ENCODE measurements at places on chromosomes 12 and 14.
A peak's percentile ranks its signal among the peaks of the same experiment; 100 is the strongest.

GRCh38 chr12:121611306-121611705 lies 15.0 kb upstream of the ORAI1 start:
- peak; percentile 82 for DNase-seq

GRCh38 chr12:93153321-93153720 lies 224.2 kb upstream of the EEA1 start:
- DNase-seq: no peak

DNA sequence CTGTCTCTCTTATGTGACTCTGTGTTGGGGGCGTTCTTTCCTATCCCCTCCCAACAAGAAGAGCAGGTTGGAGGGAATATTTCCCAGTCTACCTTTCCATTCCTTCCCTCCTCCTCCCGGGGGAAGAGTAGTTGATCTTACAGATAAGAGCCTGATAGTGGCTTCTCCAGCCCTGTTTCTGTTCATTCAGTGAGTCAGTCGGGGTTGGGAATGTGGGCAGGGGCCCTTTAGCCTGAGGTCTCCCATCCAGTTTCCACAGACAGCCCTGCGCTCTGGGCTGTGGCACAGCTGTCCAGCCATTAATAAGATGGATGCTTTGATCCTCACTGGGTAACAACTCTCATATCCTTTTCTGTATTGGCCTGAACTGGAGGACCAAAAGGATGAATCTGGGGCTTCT lies 18.1 kb upstream of the PPP1R1A start:
- no peak for DNase-seq

DNA sequence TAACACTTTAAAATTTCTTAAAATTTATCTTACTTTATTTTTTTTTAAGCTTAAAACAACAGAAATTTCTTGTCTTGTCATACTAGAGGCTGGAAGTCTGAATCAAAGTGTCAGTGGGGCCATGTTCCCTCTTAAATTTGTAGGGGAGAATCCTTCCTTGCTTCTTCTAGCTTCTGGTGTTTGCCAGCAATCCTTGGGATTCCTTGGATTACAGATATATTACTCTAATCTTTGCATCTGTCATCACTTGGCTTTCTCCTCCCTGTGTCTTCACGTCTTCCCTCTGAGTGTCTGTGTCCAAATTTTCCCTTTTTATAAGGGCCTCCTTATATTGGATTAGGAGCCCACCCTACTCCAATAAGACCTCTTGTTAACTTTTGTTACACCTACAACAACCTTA lies 135.6 kb upstream of the PTPRB start:
- no peak for DNase-seq

DNA sequence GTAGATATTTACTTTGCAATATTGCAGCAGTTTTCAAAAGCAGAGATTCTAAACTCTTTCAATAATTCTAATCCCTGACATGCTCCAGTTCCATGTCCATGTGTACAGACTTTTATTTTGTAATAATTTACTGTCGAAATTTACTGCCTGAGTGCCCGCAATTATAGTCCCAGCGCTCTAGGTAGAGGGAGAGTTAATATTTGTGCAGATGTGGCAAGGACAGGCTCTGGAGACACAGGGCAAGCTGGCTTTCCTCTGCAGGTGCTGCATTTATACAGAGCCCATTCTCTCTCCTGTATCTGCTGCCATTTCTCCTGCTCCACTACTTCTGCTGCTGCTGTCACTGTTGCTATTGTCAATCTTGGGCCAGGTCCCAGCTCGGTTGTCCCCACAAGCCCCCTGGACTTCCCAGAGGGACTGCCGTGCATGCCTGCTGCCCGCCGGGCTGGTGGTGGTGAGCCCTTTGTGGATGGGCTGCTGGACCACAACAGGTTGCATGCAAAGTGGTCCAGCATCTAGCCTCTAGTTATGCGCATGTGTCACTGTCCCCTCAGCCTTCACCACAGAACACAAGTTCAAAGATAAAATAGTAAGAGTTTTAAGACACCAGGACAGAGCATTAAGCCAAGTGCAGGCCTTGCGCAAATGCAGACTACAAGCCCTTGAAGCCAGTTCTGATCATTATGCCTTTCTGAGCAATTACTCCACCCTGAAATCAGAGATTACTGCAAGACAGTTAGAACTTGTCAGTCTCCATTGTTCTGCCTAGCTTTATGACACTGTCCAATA lies 40.8 kb upstream of the CSRP2 start:
- DNase-seq: no peak

GRCh38 chr14:88227693-88228092 lies 95.4 kb downstream of the KCNK10 start:
- DNase-seq: no peak

DNA sequence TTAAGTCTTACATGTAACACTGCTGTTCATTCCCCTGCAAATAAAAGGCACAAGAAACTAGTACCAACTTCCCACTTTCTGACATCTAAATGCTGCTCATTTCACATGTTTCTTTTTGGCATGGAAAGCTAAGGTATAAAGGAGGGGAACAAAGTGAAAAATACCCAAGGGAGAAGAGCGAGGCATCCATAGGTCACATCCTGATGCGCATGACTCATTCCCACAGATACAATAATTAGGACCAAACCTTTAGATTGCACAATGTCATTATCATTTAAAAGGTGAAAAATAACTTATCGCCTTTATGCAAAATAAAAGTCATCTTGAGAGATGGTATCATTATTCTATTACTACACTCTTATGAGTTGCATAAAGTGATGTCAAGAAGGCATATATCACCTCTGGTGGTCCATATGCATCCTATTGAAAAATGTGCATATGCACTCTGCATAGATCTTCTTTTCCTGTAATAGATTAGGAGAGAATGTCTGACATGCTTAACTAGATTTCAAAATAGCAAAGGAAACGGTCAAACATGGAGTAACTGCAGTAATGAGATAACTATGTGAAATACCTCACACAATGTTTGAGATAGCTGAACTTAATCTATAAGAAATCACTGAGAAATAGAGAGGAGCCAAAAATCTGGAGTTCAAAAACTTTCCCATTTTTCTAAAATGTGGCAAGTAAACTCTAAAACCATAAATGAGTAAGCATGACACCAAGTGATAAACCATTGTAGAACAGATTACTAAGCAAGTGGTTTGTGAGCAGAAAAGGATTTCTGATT lies 382.5 kb upstream of the TMTC1 start:
- DNase-seq: no peak

DNA sequence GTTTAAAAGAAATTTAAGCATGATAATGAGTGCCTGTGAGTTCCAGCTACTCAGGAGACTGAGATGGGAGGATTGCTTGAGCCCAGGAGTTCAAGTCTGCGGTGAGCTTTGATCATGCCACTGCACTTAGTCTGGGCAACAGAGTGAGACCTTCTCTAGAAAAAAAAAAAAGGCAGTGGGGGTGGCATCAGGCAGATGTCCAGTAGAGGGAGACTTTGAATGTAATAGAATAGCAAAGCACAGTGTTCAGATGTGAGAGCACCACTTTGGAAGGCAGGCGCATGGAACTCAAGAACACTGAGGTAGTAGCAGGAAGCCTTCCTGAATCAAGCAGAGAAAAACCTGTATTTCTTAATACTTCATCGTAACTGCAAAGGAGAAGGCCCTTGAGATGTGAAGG lies 394.5 kb upstream of the GARIN6 start:
- no peak for DNase-seq

DNA sequence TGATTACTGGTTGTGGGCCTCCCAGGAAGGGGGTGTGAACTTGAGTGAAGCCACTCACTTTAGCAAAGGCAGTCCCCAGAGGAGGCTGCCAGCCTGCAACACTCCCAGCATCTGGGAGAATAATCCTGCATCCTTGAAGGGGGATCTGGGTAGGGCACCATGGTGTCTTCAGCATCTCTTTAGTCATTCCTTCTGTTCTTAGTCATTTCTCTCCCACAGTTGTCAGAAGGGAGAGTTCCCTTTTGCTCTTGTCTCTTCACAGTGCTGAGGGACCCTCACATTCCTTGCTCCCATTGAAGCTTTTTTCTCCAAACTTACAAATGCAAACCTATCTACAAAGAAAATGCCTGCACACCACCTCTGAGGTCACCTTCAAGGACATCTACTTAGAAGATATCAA lies 48.1 kb upstream of the CIT start:
- DNase-seq: no peak

DNA sequence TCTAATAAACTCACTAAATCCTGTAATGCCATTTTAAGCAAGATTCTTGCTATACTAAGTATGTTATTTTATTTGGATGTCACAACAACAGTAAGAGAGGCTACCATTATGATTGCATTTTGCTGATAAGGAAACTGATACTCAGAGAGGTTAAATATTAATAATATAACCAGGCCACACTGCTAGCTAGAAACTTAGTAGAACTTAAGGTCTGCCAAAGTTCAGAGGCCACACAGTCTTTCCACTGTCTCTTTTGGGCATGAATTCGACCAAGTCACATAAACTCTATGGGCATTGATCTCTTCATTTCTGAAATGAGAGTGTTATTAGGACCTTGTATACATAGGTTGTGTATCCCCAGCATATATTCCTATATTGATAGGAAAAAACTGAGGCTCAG lies 147.9 kb downstream of the SYNE2 start:
- DNase-seq: no peak

DNA sequence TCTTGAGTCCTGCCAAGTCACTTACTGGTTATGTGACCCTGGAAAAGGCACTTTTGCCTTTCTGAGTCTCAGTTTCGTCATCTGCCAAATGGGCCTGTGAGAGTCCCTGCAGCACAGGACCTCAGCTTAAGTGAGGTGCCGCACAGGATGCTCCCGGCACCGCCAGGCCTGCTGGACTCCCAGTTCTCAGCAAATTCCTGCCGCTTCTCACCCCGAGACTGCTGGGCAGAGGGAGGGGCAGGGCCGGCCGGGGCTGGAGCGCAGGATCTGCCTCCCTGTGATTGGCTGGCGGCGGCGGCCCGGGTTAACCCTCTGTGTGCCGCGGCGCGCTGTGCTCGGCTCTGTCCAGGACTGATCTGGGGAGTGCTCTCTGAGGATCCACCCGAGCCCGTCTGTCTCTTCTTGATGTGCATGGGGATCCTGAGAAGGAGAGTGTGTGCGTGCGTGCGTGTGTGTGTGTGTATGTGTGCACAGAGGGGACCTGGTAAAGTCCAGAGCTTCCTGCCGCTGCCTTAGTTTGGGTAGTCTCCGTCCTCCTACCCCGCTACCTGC lies 8.6 kb downstream of the SETD1B start:
- peak; percentile 86 for DNase-seq

DNA sequence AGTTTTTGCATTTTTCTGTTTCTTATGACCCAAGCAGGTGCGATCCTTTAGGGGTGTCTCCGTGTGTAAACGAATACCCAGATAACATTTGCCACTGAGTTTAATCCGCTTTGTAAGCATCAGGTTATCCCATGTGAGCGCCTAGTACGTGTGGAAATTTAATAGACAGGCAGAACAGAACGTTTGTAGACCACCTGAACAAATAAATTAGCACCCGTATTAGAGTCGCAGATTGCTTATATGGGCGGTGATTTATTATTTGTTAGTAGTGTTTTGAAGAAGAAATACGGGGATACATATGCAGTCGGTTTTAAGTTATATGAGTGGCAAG lies 325 bp downstream of the C12orf60 start:
- no peak for DNase-seq

DNA sequence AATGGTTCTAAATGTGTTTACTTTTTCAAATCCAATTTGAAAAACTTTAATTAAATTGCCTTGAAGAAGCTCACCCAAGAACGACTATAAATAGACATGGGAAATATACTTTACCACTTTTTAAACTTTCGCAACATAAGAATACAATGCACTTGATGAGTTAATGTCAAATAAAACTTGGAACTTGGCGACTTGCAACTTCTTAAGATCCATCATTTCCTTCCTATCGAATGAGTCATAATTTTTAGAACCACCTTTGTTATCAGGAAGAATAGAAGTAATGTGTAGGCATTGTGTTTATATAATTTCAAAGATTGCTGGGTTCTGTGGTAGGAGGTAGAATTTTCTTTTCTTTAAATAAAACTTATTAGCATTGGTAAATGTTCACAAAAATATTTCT lies 1417.4 kb upstream of the FLRT2 start:
- DNase-seq: no peak

- no peak for DNase-seq
Observed at GRCh38 chr14:76863724-76864407, 37.7 kb downstream of the LRRC74A start.

DNA sequence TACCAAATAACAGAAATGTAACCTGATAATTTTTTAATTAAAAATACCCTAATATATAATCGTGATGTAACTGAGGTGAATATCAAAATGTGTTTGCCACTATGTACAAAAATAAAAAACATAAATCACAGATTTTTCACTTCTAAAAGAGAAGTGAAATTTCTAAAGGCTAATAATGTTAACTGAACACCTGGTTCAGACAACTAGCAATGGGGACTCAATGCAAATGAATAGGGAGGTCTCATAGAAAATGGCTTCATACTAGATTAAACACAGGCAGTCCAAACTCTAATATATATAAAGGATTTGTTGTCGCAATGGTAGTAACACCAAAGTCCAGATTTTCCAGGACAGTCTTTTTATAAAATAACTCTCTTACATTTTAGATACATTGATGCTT lies 365.4 kb upstream of the ATP2B1 start:
- no peak for DNase-seq

DNA sequence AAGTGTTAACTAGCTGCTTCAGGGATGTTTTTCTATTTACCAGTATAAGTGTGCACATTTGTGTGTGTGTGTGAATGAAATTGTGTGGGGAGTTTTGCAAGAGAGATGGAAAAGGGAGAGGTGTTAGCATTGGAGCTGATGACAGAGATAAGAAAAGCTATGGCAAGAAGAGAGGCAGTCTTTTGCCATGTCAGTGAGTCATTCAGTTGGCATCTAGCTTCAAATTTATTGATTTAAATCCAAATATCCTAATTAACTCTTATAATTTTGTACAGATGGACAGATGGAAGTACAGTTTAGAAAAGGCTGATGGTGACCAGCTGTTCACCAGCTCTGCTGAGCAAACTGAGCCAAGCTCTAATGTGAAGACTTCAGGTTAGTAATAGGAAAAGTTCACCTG lies 3.3 kb upstream of the BHLHE41 start:
- DNase-seq: no peak

DNA sequence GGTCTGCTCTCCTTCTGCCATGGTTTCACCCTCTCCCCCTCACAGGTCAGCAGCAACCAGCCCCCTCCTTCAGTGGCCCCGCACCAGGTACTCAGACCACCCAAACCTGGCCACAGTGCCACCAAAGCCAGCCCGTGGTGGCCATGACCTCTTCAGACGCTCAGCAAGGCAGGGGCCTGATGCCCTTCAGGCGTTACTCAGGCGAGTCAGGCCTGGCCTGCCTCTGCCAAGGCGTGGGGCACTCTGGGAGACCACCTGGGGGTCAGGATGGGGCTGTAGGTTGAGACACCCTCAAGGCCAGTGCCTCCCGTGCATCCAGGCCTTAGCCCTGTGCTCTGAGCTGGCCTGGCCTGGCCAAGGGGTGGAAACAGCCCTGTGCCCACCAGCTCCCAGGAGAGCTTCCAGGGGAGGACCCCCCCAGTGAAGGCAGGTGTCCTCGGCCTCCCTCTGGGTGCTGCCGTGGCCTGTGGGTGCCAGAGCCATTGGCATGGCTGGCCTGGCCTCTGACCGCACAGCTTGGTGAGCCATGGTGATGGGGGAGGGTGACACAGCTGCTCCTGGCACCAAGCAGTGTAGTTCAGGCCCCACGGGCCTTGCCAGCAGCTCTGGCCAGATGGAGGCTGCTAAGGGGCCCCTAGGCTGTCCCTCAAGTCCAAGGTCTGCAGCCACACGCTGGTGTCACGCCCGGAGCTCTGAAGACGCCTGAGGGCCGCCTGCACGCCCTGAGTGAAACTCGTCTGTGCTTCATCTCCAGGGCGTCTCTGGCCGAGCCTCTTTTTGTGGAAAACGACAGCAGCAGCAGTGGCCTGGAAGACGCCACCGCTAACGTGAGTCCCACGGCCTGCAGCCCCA lies 15.1 kb downstream of the XRCC3 start:
- DNase-seq: no peak
